ENCODE measurements at places on chromosomes 1 and 21.
A peak's percentile ranks its signal among the peaks of the same experiment; 100 is the strongest.

- peak; percentile 49 for DNase-seq
Measured at GRCh38 chr1:35564037-35564883, 6.7 kb downstream of the NCDN start.

DNA sequence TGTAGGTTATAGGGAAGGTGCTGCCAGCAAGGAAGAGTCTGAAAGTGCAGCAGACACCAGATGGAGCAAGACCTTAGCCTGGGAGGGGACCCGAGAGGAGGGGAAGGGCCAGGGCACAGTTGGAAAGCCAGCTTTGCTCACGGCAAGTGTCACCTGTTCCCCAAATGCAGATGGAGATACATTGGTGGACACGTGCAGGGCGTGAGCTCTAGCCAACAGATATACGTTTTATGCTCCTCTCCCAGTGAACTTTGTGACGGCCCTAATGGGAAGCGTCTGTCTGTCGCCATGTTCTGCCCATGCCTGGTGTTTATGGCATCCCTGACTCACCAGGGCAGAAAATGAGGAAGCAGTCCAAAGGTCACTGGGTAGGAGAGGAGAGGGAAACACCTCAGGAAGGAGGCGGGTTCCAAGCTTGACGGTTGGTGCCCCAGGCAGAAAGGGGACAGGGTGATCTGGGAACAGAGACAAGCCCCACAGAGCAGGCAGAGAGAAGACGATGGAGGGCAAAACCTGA, 7.6 kb downstream of the GPA33 start:
- no peak for DNase-seq

GRCh38 chr1:3740752-3741151, 11.5 kb upstream of the CCDC27 start:
- DNase-seq, result no peak

DNA sequence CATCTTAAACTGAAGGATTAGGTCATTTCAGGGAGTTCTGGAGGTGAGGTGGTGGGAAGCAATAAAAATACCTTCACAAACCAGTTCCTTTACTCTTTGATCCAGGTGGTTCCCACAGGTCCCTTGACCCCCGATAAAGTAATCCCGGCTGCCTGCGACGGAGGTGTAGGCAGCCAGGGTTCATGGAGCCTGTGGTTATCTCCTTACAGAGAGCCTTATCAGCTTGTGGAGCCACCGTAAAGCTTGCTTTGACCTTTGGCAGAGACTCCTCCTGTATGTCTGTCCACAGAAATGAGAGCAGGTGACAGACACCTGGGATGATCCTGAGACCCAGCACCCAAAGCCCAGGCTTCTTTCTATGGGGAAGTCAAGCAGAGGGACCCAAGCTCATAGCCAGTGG, 243.4 kb downstream of the KIF26B start:
- DNase-seq, result no peak

DNA sequence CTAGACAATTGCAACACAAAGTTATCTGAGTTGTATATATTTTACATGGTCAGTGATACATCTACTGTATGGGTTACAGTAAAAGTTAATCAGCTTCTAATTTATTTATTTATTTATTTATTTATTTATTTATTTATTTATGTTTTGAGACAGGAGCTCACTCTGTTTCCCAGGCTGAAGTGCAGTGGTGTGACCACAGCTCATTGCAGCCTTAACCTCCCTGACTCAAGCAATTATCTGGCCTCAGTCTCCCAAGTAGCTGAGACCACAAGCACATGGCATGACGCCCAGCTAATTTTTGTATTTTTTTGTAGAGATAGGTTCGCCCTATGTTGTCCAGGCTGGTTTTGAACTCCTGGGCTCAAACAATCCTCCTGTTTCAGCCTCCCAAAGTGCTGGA, 241.6 kb downstream of the PTPRC start:
- DNase-seq, result no peak

- no peak for DNase-seq
Measured at GRCh38 chr1:156851779-156852417, 7.0 kb downstream of the INSRR start.

DNA sequence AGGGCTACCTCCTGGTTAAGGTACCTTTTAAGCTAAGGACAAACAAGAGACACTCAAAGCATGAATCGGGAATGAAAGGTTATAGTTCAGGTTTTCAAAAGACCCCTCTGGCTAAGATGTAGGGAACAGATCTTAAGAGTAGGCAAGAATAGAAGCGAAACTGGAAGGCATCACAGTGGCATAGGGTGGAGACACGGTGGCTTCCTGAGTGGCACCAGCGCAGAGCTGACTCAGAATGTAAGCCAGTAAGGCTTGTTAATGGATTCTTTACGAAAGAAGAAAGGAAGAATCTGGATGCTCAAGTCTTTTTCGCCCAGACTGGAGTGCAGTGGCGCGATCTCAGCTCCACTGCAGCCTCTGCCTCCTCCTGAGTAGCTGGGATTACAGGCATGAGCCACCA, 21.2 kb downstream of the PADI6 start:
- DNase-seq, result no peak

DNA sequence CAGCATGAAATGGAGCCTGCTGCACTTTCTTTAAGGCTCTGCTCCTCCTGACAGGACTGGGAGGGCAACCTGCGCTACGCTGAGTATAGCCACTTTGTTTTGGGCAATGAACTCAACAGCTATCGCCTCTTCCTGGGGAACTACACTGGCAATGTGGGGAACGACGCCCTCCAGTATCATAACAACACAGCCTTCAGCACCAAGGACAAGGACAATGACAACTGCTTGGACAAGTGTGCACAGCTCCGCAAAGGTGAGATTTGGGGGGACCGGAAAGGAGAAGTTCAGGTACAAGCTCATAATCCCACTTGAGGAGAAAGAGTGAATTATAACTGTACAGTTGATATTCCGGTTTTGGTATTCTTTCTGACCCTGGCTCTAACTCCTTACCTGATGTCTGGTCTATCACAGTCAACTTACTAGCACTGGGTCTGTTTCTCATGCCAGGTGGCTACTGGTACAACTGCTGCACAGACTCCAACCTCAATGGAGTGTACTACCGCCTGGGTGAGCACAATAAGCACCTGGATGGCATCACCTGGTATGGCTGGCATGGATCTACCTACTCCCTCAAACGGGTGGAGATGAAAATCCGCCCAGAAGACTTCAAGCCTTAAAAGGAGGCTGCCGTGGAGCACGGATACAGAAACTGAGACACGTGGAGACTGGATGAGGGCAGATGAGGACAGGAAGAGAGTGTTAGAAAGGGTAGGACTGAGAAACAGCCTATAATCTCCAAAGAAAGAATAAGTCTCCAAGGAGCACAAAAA, 5.4 kb downstream of the ANGPTL7 start:
- no peak for DNase-seq

- DNase-seq, result no peak
Measured at GRCh38 chr1:31694964-31695313, 8.9 kb downstream of the COL16A1 start.

DNA sequence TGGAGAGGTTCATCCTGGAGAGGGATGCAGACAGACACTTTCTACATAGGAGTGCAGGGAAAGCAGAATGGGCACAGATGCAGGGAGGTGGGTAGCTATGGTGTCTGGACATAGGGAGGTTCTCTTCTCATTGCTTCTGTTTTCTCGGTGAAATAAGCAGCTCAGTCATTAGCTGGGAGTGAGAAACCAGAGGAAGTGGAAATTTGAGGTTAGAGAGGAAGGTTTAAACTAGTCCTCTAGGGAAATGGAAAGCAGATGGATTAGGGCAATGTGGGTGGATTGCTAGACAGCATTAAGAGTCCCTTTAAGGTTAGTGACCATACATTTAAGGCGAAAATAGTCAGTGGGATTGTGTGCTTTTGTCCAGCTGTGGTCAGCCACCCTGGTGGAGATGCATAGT, 39.6 kb downstream of the MPZL1 start:
- no peak for DNase-seq

- DNase-seq, result peak; percentile 50
Measured at GRCh38 chr1:65001231-65001792, 35.0 kb upstream of the JAK1 start.

DNA sequence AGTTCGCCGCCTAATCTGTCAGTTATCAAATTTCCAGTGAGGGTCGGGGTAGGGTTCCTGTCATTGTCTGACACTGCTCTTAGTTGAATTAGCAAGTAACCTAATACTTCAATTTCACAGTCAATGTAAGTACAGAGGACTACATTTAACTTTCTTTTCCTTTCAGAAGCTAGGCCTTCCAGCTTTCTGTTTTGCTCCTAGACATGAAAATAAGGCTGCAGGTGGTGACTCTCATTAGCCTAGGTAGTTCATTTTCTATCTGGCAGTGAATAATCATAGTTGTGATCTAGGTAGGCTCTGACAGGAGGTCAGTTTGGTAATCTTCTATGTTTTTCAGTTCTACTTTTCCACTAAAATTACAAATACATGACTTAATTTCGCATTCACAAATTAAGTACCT, 783.1 kb downstream of the MRPL39 start:
- no peak for DNase-seq

GRCh38 chr1:1034439-1034781, 14.5 kb downstream of the AGRN start:
- no peak for DNase-seq

DNA sequence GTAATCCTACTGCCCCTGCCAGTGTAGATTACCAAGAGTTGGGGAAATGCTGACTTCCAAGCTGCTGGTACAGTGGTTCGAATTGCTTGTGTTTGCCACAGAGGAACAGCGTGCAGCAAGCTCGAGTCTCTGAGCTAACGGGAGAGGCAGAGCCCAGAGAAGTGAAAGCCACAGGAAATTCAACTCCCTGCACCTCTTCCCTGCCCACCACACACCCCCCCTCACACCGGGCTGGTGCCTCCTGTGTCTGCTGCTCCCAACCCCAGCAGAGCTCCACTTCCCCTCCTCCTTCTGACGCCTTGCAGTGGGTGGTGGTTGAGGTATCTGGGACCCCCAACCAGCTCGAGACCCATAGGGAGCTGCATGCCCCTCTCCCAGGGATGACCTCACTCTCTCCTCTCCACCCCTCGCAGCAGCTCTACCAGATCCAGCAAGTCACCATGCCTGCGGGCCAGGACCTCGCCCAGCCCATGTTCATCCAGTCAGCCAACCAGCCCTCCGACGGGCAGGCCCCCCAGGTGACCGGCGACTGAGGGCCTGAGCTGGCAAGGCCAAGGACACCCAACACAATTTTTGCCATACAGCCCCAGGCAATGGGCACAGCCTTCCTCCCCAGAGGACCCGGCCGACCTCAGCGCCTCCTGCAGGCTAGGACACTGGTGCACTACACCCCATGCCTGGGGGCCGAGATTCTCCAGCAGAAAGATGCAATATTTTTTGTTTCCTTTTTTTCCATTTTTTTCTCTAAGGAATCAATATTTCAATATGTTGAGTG, 13.1 kb upstream of the KCNQ4 start:
- DNase-seq, result no peak

- no peak for DNase-seq
Measured at GRCh38 chr1:38686167-38686926, 173.2 kb downstream of the RRAGC start.

DNA sequence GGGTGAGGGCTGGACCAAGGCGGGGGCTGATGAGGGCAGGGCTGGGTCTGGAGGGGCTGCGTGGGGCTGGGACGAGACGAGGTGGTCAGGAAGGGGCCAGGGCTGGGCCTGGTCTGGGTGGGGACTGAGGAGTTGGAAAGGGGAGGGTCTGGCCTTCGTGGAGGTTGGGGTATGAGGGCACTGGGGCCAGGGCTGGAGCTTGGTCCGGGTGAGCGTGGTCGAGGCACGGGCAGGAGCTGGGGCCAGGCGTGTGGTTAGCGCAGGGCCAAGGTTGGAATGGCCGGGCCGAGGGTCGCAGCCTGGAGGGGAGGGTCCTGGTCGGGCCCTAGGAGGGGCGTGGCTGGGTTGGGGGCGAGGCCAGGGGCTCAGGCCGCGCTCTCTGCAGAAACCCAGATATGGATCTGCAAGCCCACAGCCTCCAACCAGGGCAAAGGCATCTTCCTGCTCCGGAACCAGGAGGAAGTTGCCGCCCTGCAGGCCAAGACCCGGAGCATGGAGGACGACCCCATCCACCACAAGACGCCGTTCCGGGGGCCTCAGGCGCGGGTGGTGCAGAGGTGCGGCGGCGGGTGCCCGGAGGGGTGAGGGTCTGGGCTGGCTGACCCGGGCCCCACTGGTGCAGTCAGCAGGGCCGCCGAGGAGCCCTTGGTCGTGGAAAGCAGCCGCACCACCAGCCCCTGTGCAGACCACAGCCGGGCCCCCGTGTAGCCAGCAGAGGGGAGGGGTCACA, 9.0 kb downstream of the TTLL10 start:
- DNase-seq, result no peak

DNA sequence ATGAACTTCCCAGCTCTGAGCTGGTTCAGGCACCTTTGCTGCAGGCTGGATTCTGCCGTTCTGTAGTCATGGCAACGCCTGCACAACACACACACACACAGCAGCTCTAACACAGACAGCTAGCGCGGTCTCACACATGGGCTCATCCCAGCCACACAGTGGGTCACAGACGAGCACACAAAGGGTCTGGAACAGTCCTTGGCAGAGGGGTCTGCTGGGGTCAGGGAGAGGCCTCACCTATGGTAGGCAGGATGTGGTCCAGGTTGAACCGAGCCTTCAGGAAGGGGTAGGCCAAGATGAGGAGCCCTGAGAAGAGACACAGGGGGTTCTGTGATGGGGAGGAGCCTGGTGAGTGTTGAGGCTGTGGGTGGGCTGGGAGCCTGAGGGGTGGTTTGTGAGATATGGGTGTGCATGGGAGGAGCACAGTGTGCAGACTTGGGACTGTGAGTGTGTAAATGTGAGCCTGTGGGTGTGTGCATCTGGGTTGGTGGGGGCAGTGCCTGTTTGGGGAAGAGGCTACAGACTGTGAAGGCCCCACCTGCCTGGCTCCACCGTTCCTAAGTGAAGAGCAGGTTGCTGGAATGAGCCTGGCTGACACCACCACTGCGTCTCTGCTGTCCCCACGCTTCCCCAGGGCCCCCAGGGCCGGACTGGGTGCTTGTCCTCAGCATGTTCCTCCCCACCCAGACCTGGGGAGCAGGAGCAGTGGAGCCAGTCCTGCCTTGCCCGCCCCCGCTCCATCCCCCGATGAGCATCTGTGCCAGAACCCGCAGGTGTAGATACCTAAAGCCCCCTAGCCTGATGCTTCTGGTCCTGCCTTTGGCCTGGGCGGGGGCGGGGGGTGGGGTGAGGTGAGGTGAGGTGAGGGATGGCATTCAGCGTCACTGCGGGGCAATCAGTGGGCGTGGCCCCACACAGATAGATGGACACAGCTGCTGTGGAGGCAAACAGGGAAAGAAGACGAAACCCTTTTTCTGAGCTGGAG, 1.5 kb downstream of the KNCN start:
- DNase-seq, result no peak

All from stimulated activated CD8-positive, alpha-beta memory T cell treated with anti-CD3 and anti-CD28 coated beads, Interleukin-7, amount 100 ng/mL, for 1 hour (primary cell).